ENCODE measurements at places on chromosomes 16 and 17.

GRCh38 chr16:77913738-77914253 is 108.6 kb upstream of the CLEC3A start:
- no peak for DNase-seq

DNA sequence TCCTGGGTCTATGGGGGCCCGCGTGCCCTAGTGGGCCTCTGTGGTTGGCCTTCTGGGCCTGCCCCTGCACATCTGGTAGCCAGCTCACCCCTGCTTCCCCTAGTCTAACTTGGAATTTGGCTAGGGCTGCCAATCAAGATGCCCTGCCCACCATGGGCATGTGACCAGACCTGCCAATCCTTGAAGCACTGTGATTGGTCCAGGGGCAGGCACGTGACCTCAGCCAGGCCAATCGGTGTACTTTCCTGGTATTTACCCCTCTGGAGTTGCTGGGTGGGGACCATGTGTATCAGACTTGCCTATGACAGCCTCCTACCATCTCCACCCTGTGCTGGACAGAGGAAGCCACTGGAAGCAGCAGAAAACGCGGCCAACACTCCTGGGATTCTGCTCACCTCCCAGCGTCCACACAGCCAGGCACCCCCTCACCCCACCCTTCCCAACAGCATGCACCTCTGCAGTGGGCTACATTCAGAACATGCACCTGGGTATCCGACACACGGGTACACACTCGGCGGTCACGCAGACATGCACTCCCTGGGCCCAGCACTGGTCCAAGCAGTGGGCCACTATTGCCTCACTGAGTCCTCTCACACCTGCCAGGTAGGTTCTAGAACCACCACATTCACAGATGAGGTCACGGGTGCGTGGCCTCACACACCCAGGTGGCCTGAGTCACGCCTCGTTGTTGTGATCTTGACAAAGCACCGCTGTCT is 96.9 kb downstream of the RBFOX3 start:
- no peak for DNase-seq

GRCh38 chr17:2485543-2485942 is 26.1 kb downstream of the METTL16 start:
- no peak for DNase-seq

- DNase-seq = peak; percentile 8
Measured at GRCh38 chr16:62077998-62078397, 41.8 kb upstream of the CDH8 start.

DNA sequence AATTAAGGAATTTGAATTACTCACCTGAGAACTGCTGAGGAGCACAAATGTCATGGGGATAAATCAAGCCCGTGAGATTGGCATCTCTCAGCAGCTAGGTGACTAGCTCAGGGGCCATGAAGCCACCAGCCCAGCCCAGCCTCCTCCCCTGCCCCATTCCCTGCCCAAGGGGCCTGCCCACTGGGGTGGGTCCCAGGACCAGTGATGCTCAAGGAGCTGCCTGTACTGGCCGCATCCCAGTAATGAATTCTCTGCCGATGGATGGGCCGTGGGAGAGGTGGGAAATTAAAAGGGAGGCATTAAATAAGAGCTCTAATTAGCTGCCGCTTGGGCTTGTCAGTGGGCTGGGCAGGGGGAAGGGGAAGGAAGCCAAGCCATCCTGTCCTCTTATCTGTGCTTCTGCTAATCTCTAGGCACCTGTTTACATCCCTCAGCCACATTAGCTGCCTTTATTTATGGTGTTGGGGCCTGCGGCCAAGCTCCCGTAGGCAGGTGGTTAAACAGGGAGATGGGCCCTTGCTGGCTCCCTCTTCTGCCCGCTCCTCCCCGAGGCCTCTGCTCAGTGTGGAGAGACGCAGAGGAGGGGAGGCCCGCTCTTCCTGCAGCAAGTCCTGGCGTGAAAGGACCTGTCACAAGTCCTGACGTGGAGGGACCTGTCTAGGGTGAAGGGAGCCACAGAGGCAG is 48.8 kb downstream of the PIPOX start:
- DNase-seq = no peak

DNA sequence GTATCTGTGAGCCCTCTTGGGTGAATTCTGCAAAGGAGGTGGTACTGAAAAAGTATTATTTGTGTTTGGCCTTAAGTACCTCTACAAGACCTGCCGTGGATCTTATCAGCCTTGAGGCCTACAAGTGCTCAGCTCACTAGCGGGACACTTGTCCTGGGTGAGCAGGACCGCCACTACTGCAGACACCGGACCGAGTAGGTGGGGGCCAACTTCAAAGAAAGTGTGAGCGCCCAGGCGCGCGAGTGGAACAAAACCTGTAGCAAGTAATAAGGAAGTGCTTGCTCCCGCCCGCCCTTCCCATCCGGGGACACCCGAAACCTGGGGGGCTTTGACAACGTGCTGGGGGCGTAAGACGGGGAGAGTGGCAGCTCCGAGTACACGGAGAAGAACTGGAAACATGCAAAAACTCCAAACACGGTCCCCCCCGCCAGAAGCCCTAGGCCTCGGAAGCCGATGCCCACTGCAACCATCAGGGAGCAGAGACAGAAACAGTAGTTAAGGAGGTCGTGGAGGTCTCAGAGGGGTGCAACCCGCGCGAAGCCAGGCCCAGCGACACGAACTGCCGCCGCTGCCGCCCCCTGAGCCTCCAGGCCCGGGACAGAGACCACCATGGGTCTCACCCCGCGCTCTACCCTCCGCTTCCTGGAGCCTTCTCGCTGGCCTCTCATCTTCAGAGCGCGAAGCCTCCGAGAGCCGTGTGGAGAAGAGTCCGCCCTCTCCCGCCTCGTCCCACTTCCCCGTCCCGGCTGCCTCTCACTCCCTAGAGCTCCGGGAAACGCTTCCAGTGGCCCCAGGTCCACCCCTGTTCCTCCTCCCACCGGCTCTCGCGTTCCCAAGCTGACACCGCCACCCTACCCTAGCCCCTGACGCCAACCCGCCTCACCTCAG is 537 bp downstream of the CNOT1 start:
- DNase-seq = peak; percentile 11

GRCh38 chr16:12455287-12455798 is 348.3 kb downstream of the CPPED1 start:
- peak; percentile 47 for DNase-seq

GRCh38 chr16:84047626-84048025 is 5.0 kb upstream of the SLC38A8 start:
- no peak for DNase-seq

GRCh38 chr17:75693500-75694481 is 26.7 kb downstream of the SAP30BP start:
- peak; percentile 99 for DNase-seq

DNA sequence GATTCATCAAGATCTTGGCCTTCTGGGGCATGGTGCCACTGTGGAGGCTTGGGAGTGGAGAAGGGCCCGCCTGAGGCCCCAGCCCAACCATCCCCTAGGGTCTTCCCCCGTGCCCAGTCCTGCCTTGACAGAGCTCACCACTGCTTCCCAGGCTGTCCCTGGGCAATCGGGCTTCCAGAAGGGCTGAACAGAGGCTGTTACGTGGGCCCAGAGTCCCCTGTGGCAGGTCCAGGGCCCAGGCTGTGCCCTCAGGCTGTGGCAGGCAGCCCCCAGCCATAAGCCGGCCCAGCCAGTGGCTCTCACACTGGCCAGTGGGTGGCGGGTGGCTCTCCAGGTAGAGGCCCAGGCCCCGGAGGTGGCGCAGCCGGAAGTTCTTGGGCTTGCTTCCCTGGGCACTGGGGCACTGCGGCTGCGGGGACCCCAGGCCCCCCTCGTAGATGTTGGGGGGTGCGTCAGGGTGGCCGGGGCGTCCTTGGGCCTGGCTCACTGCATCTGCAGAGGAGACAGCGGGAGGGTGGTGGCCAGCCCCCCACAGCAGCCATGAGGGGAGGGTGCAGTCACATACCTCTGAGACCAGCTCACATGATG is 809 bp downstream of the C16orf90 start:
- no peak for DNase-seq

GRCh38 chr16:81224824-81225223 is 13.7 kb upstream of the BCO1 start:
- no peak for DNase-seq
